CD4-positive, alpha-beta T cell treated with Interleukin-17A for 1 hour (primary cell): ENCODE measurements at places on chromosomes 4 and X.

GRCh38 chr4:54099287-54099747, 646 bp upstream of the GSX2 start:
- DNase-seq: no peak

GRCh38 chrX:123449335-123449734, 265.3 kb downstream of the GRIA3 start:
- DNase-seq: no peak

- DNase-seq: no peak
Measured at GRCh38 chrX:135191838-135192237, 20.6 kb upstream of the CT55 start.

- DNase-seq: peak; percentile 32
Measured at GRCh38 chrX:119758731-119759247, 401 bp downstream of the SOWAHD start.

- no peak for DNase-seq
Measured at GRCh38 chrX:49082271-49082871, 2.7 kb upstream of the WDR45 start.

GRCh38 chr4:110487873-110488272, 11.9 kb downstream of the ENPEP start:
- DNase-seq: no peak

GRCh38 chr4:57270346-57270745, 160.2 kb upstream of the IGFBP7 start:
- DNase-seq: no peak

- no peak for DNase-seq
Measured at GRCh38 chrX:40773809-40774208, 38.5 kb upstream of the MED14 start.

- DNase-seq: no peak
Measured at GRCh38 chr4:76955182-76955581, 5.6 kb downstream of the SEPTIN11 start.

- peak; percentile 9 for DNase-seq
Measured at GRCh38 chr4:83561381-83561780, 25.5 kb downstream of the GPAT3 start.

GRCh38 chr4:170697845-170698244, 608.1 kb upstream of the AADAT start:
- DNase-seq: no peak

DNA sequence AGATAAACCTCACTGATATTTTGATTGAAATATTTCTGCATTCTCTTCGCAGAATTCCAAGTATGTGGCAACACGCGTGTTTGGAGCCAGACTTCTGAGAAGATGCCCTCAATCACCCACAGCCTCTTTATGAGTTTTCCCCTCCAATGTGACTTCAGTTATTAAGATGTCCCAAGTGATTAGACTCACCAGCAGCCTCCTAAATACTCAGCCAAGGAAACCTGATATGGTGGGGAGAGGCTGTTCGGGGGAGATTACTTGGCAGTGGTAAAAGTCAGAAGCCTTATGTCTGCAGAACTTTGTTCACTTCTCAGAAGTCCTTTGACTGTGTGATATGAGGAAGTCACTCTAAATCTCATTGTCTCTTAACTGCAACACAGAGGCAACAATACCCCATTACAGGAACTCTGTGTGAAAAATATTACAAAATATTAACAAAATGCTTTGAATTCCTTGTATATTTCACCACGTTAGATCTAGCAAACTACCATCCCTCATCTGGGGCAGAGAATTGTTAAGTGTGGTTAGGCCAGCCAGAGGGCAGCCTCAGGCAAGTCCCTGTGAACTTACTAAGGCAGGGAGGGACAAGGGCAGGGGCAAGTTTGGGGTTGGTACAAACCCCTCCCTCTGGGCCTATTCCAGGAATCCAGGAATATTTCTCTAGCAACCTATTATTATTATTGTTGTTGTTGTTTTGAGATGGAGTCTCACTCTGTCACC, 151.4 kb upstream of the USP9X start:
- peak; percentile 2 for DNase-seq
